ENCODE measurements at places on chromosomes 2 and 18. TPM values are rescaled to one million over a fixed set of nuclear protein-coding genes. Genes with fewer than 3 reads are reported as not detected.

DNA sequence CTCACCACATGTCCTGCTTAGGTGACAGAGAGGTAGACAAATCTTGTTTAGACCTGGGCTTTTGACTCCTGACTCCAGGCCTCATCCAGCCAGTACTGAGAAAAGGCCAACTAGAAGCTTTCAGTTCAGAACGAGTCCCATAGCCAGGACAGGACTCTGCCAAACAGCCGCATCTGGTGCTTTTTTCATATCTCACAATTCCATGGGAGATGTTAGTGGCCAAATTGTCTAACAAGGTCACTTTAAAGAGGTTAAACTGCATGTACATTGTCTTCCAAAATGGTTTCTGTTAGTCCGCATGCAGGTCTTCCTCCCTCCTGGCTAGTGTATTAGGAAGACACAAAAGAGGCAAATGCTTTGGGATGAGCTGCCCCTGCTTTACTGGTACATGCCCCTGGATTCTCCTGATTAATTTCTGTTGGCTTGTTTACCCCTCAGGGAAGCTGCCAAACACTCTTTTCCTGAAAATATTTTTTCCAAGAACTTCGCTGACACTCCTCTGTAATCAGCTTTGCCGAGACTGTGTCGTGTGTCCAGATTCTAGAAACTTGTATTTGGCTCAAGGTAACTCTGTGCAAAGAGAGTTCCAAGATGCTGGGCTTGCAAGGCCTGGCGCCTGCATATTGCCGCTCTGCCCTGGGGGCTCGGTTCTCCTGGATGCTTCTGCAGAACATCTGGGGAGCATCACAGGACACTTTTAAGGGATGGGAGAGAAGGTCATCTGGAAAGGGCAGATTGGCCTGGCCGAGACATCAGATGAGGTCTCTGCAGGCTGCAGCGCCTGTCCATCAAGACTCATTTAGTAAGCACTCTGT lies 209.2 kb upstream of the APCDD1 start:
- H3K36me3 ChIP-seq, result no peaks in the 10 kb centered on the region
- peaks cover 54% of the 10 kb centered on the region for H3K27me3 ChIP-seq
- H3K4me3 ChIP-seq, result no peak overlapping the region
- no peaks in the 10 kb centered on the region for H3K4me1 ChIP-seq
- H3K27ac ChIP-seq, result no peak overlapping the region

DNA sequence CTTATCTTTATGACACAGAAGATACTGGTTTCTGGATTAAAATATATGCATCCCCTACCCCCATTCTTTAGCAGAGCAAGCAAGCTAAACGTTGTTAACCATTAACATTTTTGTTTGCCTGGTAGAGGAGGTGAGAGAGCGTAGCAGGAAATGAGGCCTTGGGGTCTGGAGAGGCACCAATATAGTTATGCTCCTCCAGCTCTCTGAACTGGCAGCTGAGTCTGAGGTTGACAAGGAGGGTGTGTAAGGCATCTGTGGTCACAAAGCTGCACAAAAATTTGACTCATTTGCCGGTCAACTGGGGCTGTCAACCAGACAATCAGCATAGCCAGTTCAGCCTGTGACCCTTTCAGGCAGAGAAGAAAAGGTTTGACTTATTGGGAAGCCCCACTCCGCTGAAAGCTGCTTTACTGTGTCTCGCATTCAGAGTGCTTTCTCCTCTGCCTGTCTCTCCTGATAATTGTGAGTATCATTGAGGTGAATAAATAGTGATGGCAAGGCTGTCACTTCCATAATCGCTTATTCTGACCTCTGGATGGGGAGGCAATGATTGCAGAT lies 647.5 kb upstream of the SETBP1 start:
- no peaks in the 10 kb centered on the region for H3K27me3 ChIP-seq
- DNase-seq, result no peak
- no peaks in the 10 kb centered on the region for H3K36me3 ChIP-seq
- no peak overlapping the region for H3K27ac ChIP-seq
- H3K4me1 ChIP-seq, result no peaks in the 10 kb centered on the region
- H3K4me3 ChIP-seq, result no peak overlapping the region

DNA sequence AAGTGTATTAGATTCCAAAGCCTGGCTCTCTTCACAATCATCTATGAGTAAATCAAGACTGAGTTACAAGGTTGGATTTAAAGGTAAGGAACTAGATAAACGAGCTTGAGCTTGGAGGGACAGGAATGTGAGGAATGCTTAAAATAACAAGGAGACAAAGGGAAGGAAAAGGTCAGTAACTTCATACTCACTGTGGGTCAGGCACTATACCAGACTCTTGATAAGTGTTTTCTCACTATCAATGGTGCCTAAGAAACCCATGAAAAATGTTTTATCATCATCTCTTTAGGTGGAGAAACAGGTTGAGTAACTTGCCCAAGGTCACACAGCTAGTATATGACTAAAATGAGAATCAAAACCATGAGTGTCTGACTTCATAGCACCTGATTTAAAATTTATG lies 212.1 kb downstream of the CDH2 start:
- H3K4me1 ChIP-seq, result no peaks in the 10 kb centered on the region
- H3K4me3 ChIP-seq, result no peak overlapping the region
- H3K27me3 ChIP-seq, result no peaks in the 10 kb centered on the region
- no peaks in the 10 kb centered on the region for H3K36me3 ChIP-seq
- no peak for DNase-seq

DNA sequence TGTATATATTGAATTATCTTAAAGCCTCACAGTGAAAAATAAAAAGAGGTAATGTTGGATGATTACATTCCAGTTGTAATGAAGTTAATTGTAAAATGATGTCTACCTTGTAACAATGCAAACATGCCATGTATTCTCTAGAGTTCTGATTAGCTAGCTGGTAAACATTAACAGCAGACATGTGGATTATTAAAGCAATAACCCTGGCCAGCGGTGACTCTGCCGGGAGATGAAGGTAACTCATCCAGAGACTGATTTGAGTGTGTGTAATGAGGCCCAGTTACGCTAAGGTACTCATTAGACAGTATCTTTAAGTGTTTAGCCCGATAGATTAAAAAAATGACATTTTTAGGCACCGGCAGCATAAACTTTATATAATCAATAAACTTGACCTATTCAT lies 79.6 kb upstream of the REV1 start:
- H3K4me1 ChIP-seq, result no peaks in the 10 kb centered on the region
- no peak for DNase-seq
- H3K27me3 ChIP-seq, result peaks cover 24% of the 10 kb centered on the region
- no peak overlapping the region for H3K4me3 ChIP-seq
- H3K36me3 ChIP-seq, result no peaks in the 10 kb centered on the region

Gene SPHKAP
- total RNA-seq, result not detected

Gene APLF
- 0.67 TPM for total RNA-seq

Data from K562 (cell line).